ENCODE measurements at places on chromosomes 12 and 14.

GRCh38 chr12:46024099-46024498 is 33.7 kb upstream of the SCAF11 start:
- DNase-seq, result no peak

DNA sequence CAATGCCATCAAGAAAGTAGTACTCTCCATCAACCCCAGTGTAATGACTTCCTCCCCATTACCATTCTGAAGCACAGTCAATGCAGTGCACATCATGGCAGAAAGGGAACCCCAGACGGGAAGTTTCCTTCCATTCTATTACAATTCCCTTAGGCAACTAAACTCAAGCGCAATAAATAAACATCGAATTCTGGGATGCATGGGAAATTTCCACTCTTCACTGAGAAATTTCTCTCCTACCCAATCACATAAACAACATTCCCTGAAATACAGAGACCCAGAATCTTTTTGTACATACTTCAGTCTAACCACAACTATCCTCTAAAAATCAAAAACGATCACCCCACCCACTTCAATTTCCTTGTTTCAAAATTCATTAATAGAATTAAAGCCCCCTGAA is 20.0 kb downstream of the SARNP start:
- DNase-seq, result no peak

- DNase-seq, result peak; percentile 28
These were observed 82.2 kb downstream of the PLEKHG7 start for GRCh38 chr12:92784797-92785562.

DNA sequence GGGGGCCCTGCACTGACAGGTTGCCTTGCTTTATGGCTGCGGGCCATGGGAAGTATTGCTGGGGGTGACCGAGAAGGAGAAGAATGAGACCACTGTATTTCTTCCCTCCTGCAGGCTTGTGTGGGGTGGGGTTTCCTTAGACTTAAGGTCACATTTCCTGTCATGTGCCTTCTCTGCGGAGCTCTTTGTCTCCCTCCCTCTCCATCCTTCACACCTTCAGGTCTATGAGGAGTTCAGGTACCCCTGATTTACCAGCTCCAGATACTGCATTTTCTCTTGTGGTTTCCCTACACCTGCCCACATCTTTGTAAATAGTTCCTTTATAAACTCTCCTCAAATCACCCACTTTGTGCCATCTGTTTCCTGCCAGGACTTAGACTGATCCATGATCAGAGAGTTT is 3.6 kb downstream of the FNTB start:
- DNase-seq, result no peak

GRCh38 chr12:113561068-113561780 is 89.6 kb upstream of the LHX5 start:
- no peak for DNase-seq

- DNase-seq, result no peak
These were observed 28.2 kb upstream of the AMIGO2 start for GRCh38 chr12:47107926-47108325.

- no peak for DNase-seq
These were observed 32.3 kb upstream of the ESR2 start for GRCh38 chr14:64326502-64326901.

GRCh38 chr14:68788996-68789820 is 3.7 kb downstream of the ZFP36L1 start:
- DNase-seq, result no peak

- no peak for DNase-seq
These were observed 117.1 kb downstream of the HMGA2 start for GRCh38 chr12:65941388-65941787.

GRCh38 chr12:6233121-6233971 is 33.1 kb downstream of the CD9 start:
- DNase-seq, result no peak

GRCh38 chr12:120064054-120064940 is 52.3 kb downstream of the RAB35 start:
- no peak for DNase-seq

GRCh38 chr14:104975481-104976197 is 2.5 kb downstream of the AHNAK2 start:
- no peak for DNase-seq

DNA sequence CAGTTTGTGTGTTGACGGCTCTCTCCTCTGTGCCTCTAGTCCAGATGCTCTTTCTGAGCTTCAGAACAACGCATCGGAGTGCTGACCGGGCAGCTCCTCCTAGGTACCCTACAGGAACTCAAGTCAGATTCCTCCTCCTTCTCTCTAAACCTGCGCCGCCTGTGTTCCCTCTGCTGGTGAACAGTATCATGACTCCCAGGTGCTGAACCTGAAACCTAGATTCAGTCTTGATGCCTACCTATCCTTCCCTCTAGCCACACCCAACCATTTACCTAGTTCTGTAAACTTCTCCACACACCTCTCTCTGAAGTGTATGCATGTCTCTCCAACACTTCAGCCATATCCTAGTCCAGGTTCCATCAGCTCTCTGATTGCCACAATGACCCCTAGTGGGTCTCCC is 112.7 kb downstream of the EFCAB11 start:
- no peak for DNase-seq

GRCh38 chr14:54191846-54192245 is 205.0 kb upstream of the CDKN3 start:
- no peak for DNase-seq

GRCh38 chr12:51017452-51017851 is 8.7 kb downstream of the SLC11A2 start:
- no peak for DNase-seq

- no peak for DNase-seq
These were observed 20.9 kb upstream of the CACNA2D4 start for GRCh38 chr12:1939331-1939730.

DNA sequence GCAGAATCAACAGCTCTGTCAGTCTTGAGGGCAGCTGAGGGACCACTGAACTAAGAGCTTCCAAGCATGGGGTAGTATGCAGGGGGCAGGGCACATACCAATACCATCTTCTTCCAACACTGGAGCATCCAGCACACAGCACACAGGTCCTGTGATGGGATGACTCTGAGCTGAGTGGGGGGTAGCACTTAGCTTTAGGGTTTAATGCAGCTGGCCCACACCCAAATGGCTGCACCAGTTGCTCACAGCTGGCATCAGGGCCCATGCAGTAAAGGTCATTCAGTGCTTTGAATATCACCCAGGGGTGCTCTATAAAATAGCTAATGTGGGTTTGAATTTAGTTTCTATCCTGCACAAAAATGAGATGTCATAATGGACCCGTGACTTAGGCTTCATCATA is 1.7 kb downstream of the FAM186B start:
- no peak for DNase-seq

DNA sequence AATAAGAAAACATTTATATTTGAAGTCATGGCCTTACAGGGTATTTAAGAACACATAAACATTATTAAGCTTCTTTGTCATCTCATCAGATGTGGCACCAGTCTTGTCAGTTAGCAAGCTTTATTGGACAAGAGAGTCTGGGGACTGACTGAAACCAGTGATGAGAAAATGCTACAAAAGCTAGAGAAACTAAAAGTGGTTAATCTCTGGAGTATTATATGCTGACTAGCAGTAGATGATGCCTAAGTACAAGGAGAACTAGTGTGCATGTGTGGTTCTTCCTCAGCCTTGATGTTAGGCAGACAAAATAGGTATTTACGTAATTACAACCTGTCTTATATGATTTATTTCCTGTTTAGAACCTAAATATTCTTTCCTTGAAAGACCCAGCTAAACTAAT is 176.5 kb downstream of the CPNE8 start:
- DNase-seq, result no peak

DNA sequence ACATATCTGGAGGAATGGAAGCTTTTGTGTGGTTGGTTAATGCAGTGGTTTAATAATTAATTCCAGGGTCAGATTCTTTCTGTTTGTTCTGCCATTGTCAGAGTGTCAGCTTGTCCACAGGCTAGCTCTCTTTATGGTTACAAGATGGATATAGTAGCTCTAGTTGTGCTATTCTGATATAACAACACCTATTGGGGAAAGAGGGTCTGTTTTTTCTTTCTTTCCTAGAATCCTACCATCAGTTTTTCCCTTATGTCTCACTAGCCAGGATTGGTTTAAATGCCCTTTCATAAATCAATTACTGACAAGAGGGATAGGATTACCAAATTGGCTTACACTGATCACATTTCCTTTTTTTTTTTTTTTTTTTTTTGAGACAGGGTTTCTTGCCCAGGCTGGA is 27.8 kb downstream of the CNOT2 start:
- DNase-seq, result no peak

- no peak for DNase-seq
These were observed 18.3 kb upstream of the ATP2A2 start for GRCh38 chr12:110262442-110263388.

DNA sequence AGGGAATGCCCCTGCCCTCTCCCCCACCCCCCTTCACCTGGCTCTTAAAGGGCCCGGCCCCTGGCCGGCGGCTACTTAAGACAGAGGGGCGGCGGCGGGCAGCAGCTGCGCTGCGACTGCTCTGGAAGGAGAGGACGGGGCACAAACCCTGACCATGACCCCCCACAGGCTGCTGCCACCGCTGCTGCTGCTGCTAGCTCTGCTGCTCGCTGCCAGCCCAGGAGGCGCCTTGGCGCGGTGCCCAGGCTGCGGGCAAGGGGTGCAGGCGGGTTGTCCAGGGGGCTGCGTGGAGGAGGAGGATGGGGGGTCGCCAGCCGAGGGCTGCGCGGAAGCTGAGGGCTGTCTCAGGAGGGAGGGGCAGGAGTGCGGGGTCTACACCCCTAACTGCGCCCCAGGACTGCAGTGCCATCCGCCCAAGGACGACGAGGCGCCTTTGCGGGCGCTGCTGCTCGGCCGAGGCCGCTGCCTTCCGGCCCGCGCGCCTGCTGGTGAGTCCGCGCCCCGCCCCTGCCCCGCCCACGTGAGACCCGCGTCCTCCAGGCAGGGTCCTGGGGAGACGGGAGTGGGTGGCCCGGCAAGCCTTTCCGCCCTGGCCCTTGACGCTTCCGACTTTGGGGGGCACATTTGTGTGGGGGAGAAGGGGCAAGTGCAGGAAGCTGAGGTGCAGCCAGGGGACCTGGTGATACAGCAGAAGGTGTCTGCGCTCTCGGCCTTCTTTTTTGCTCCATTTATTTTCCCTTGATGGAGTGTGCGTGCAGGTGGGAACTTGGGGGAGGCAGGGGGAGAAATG is at the start of gene IGFBP6:
Gene IGFBP6 (plus strand): TSS at position 104 of the 790 bp plus-strand sequence. CDS start 51 bp downstream, at position 155.
- no peak for DNase-seq

DNA sequence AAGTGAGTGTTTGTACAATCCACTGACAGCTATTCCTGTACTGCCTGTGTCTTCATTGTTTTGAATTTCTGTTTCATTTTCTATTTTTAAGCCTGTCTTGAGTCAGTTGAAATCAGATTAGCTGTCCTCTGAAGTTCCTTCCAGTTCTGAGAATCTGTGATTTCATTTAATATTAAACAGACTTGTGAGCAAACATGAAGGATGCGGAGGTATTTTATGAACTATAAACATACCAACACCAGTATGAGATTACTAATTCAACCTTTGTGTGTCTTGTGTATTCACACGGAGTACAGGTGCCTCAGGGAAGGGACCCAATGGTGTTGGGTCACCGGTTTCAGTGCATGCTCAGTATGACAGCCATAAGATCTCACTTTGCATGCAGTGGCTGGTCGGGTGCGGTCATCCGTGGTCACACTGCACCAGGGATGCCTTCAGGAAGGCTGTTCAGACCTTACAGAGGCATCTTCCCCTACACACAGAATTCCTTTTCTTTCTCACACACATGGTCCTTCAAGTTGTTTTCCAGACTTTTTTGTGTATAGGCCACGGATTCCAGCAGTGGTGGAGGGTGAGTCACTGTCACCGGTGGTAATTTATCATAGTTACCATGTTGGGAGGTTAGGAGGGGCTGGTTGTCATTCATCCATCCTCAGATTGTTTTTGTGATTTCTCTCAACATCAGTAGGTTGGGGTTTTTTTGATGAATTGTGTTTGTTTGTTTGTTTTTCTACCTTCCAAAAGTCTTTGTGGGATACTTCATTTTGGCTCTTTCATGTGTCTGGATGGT is 103.0 kb upstream of the SFSWAP start:
- DNase-seq, result no peak

DNA sequence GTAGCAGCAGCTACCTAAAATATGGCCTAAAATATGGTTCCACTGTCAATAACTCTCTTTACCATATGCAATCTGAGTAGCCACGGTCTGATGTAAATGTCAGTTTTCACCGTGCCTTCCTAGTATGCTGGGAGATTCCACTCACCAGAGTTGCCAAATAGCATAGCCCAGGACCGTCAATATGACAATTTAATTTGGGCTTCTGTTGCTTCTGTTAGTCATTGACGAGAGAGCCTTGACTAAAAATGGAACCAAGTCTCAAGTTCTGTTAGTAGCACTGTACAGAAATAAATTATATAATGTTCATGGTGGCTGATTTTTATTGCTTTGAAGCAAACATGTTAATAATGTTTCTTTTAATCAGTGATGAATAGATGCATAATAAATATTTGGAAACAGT is 348.4 kb downstream of the BCAT1 start:
- no peak for DNase-seq

DNA sequence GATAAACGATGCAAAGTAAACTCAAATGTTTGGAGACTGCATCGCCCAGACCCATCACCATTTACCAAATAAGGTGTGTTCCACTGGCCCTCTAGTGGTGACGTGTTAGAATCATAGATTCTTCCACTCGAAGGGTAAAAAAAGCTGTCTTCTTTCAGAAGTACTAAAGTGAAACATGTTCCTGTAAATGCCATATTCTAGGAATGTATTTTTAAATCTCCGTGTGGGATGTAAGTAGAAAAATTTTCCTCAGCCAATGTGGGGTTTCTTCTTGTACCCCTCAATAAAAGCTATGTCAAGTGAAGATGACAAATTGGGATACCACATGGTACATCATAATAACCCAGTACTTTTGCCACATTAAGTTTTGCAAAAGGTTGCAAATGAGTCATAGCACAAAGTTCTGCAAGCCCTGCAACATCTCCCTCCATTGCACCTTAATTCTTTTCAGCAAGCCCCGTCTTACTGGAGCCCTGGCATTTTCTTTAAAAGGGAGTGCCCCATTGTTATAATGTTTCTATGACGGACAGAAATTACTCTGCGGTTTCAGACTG is 100.8 kb downstream of the CCER1 start:
- no peak for DNase-seq

- peak; percentile 52 for DNase-seq
These were observed 8.8 kb upstream of the TRAF3 start for GRCh38 chr14:102768223-102769048.

GRCh38 chr12:43008953-43009845 is 419.7 kb upstream of the PRICKLE1 start:
- no peak for DNase-seq

DNA sequence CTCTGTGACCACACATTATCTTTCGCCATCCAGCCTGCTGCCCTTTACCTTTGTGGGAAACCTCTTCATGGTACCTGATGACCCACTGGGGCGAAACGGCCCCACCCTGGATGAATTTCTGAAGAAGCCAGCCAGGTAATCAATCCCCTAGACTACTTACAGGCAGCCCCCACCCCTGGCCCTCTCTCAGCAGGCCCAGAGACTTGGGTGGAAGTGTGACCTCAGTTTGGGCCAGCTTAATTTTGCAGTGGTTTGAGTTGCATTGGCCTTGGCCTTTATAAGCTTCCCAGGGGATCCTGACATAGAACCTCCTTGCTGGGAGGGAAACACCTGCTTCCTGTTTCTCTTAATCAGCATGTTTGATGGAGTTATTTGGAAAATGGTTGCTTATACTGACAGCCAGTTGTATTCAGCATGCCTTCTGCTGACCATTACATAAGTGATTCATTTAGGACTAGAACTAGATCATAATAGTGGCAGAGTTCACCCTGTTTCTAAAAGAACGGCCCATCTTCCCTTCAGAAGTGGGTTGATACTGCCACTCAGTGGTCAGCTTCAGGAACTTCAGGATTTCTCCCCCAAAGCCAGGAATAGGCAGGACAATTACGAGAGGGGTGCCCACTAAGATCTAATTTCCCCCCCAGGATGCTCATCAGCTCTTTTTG is 6.1 kb downstream of the SDR39U1 start:
- no peak for DNase-seq
